ENCODE measurements at places on chromosomes 12 and 14.

DNA sequence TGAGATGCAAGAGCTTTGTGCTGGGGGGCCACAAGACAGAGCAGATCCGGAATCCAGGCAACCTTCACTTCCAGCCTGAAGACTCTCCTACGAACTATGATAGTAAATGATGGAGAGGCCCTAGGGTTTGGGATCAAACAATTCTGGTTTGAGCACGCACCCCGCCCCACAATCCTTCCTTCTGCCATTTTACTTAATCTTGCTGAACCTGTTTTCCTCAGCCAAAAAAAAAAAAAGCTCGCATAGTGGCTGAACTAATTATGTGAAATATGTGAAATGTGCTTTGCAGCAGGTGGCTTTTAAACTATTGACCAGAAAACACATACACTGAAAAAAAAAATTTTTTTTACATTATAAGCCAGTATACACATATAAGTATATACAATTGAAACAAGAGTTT, 667 bp upstream of the ITFG2 start:
- DNase-seq: no peak

- no peak for DNase-seq
These were observed 16.0 kb upstream of the ZFP36L1 start for GRCh38 chr14:68808696-68809480.

- no peak for DNase-seq
These were observed 8.3 kb upstream of the TBX5 start for GRCh38 chr12:114414031-114414865.

DNA sequence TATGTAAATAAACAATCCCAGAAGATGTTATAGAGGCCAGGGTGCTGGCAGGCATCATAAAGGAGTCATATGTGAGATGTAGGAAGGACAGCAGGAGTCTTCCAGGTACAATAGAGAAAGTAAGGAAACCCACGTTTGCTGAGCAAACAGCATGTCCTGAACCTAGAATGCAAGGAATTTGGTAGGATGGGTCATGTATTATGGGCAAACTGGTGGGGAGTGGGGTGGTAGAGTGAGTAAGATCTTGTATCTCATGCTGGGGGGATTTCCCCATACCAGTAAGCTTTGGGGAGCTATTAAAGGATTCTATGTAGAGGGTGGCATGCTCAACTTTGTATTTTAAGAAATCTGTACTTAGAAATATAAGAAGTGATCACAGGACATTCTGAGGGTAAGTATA, 41.0 kb downstream of the CDKL1 start:
- no peak for DNase-seq

- no peak for DNase-seq
These were observed 790.8 kb upstream of the TBX3 start for GRCh38 chr12:115474539-115475353.

DNA sequence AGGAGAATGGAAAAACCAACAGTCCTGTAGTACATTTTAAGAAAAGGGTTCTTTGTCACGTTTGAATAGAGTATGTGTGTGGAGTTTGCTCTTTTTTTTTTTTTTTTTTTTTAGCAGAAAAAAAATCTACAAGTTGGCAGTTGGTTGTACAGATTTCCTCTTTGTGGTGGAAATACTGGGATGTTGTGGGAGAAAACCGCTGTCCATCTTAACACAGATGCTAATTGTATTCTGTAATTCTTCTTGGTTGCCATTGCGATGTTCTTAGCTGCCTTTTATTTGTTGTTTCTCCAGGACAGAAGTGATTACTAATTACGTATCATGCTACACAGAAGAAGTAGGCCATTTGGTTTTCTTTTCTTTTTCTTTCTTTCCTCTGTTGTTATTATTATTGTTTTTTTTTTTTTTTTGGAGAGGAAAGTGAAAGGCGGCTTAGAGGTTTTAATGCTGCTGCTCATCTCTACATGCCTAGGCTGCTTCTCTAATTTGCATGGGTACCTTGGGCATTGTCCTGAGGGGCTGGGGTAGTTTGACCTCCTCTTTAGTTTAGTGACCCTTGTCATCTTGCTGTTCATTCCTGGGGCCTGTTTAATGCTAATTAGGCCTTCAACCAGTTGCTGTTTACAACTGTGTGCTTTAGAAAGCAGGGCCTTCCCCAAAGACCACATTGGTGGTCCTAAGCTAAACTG, 94.7 kb downstream of the TMTC2 start:
- no peak for DNase-seq

GRCh38 chr12:57309420-57309819, 58.4 kb upstream of the STAC3 start:
- no peak for DNase-seq

- no peak for DNase-seq
These were observed 18.8 kb downstream of the SLC35F4 start for GRCh38 chr14:57847096-57847495.

- DNase-seq: no peak
These were observed 49.5 kb downstream of the PPP2R5C start for GRCh38 chr14:101810897-101811621.

GRCh38 chr12:16189849-16190248, 87.6 kb downstream of the SLC15A5 start:
- DNase-seq: no peak
